ENCODE measurements at places on chromosomes 16 and 17.
A peak's percentile ranks its signal among the peaks of the same experiment; 100 is the strongest.

- DNase-seq, result peak; percentile 28
Observed at GRCh38 chr17:2749784-2750181, 331 bp upstream of the CCDC92B start.

DNA sequence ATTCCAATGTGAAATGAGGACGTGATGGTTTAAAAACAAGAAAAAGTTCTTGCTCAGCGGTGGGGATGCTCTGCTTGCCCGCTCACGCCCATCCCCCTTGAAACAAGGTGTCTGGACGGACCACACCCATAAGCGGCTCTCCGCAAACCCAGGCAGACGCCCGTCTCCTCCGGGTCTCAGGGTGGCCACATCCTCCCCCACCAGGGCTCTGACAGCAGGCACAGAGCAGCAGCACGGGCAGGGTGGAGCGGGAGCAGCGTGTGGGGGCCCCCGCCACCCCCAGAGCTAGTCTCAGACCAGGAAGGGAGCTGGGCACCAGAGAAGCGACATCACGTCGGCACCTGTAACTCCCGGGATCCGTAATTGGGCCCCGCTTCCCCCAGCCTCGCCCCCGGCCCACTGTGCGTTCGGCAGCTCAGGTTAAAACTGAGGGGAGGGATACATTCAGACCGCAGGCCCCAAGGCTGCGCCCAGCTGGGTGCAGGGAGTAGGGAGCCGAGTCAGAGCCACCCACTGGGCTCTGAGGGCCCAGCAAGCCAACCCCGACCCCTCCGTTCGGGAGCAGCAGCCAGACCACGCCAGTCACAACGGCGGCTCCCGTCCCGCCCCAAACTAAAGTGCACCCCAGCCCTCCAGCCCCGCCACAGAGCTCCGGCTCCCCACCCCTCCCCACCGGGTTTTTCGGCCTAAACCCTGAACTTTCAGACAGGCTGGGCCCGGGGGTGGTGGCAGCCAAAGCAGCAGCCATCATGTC, 22.0 kb downstream of the CLUH start:
- no peak for DNase-seq

DNA sequence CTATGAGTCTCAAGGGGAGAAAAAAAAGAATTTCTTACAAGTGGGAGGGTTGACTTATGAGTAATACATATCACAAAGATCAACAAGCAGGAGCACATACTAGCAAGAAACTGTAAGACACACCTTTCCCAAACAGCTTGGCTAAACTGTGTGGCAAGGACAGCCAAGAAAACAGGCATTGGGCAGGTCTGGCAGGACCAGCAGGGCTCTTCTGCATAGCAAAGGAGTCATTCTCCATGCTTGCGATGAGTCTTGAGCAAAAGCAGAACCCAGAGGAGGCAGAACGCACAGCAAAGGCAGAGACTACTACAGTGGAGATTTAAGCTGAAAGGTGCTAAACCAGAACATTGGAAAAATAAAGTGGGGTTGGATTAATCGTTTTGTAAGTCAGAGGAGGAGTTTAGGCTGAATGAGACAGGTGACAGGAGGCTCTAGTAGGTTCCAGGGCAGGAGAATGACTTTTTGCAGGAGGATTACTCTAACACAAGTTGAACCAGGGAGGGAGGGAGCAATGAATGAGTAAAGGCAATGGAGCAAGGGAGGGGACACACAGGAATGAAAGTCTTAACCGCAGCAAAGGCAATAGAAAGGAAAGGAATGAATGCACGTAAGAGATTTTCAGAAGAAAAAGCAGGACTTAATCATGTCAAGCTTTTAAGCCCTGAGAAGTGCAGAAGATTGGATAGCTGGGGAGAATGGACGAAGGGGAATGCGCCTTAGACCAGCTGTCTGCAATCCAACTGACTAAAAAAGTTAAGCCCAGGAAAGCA, 2.7 kb downstream of the N4BP1 start:
- DNase-seq, result no peak

DNA sequence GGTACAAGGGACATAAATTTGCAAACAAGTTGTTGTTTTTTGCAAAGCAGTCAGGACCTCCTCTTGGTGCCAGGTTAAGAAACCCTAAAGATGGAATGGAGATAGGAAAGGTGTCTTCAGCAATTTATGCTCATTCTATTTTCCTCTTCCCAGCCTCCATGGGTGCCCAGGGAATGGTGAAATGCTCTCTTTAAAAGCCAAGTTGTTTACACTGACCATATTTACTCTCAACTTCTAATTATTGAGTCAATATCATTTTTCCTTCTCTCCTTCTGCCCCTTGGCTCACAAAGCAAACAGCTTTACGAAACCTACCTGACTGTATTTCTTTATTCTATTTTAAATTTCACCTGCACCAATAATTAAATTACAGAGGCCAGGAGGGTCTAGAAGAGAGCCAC, 138.5 kb upstream of the IRX3 start:
- no peak for DNase-seq

- DNase-seq, result peak; percentile 9
Observed at GRCh38 chr17:13813347-13814240, 211.9 kb upstream of the HS3ST3A1 start.

DNA sequence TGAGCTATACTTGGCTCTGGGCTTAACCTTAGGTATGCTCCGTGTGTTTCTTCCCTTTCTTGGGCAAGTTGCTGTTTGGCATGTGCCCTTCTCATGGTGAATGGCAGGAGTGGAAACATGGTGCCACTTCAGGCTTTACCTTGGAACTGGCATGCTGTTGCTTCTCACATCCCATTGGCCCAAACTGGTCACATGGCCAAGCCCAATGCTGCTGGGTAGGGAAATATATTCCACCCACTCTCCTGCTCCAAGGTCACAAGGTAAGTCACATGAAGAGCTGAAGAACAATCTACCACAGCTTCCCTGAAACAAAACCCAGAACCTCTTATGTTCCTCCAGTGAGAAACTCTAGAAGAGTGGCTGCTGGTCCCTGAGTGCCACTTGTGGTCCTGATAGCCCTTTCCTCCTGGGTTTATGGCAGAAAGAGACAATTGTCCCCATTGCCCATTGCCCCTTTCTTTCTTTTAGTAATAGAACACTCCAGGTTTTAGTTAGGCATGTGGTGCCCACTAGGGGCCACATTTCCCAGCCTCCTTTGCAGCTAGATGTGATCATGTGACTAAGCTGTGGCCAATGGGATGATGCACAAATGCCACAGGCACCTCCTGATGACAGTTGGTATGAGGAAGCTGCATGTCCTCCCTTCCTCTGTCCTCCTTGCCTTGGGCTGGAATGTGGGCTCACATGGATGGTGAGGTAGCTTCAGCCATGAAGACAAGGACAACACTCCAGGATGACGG, 50.3 kb downstream of the MEOX1 start:
- DNase-seq, result no peak

DNA sequence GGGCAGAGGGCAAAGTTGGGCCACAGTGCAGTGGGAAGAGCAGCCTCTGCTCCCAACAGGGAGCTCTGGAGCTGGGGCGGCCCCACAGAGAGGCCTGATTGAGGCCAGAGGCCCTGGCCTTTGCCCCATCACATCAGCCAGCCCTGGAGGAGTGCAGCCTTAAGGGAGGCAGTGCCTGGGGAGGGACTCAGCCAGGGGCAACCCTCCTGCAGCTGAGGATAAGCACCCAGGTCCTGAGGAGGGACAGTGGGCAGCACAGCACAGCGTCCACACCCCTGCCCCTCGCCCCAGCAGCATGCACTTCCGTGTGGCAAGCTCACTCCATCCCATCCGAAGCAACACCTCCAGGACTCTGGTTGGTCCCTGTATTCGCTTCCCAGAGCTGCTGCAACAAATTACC, 61.9 kb upstream of the CBX4 start:
- DNase-seq, result no peak

DNA sequence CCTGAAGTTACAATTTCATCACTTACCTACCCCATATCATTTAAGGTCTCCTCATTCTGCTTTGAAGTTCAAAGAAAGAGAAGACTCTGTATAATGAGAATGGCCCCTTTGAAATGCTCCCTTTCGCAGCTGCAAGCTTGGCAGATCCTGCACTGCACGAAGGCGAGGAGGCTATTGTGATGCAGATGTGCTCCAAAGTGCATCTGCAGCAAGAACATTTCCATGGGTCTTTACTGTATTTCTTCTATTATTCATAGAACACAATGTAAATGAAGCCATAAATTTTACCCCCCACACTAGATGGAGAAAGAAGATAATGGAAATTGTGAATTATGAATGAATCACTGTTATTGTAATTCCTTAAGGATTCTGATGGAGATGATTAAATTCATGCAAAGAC, 178.7 kb downstream of the CHD9NB start:
- DNase-seq, result no peak

DNA sequence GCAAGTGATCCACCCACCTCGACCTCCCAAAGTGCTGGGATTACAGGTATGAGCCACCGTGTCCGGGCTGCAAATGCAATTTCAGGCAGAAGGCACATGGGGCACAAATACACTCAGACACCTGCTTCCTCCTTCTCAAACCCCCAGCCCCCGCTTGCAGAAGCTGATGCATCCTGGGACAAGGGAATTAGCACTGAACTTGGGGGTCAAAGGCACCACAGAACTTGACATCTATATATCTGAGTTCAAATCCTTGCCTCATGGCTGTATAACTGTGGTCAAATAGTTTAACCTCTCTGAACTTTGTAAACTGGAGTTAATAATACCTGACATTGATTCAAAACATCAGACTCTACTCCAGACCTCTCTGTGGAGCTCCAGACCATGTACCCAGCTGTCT, 4.1 kb upstream of the ARL5C start:
- no peak for DNase-seq

DNA sequence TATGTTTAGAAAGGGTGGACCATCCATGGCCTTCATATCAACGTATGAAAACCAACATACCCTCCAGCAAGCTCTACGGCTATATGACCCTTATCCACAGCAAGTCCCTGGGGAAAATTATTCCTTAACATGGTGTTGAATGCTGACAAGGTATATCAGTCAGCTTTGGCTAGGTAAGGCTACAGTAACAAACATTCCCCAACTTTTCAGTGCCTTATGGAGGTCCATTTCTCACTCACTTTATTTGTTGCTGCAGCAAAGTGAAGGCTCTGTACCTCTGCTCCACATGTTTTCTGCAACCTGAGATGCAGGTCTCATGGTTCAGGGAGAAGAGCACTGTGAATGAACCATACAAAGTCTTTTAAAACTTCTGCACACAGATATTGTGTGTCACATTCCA, 83.8 kb upstream of the TOX3 start:
- no peak for DNase-seq

GRCh38 chr17:66537502-66537901, 235.1 kb downstream of the PRKCA start:
- no peak for DNase-seq

DNA sequence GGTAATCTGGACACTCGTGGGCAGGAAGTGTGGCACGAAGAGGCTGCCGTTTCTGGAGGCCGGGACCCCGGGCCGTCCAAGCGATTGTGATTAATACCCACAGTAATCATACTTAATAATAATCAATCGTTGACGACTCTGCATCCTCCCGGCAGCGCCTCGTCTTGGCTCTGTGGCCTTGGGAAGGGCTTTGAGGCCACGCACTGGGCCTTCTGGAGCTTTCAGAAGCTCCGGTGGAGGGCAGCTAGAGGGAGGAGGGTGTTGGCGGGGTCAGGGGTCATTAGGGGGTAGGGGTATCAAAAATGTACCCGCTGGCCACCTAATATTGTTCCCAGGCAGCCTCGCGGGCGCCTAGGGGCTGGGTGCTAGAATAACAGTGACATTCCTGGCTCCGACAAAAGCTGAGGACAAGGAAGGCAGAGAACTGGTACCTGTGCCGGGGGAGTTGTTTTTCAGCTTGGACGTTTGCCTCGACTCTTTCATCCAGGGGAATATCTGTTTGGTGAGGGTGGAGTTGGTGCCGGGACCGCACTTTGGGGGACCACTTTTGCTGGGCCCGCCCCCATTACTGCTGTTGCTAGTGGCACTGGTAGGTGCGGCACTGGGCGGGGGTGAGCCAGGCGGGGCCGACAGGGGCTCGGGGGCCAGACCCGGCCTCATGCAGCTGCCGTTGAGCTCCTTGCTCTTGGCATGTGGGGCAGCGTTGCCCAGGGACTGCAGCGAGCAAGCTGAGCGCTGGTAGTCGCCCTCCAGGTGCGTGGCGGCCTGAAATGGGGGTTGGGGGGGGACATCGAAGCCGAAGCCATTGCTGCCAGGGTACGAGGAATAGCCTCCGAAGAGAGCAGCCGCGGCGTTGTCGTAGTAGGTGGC, 6.9 kb upstream of the HOXB2 start:
- no peak for DNase-seq

DNA sequence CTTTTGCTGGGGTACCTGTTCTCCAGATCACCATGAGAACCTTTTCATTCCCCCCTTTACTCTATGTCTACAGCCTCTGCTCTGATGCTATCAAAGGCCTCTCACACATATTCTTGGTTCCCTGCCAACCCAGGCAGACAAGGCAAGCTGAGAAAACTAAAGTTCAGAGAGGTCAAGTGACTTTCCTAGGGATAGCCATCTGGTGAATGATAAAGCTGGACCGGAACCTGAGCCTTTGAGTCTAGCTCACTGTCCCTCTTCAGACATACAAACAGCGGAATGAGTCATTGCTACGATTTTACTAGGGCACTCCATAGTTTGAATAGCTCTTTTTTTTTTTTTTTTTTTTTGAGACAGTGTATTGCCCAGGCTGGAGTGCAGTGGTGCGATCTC, 73.3 kb downstream of the XYLT1 start:
- no peak for DNase-seq

GRCh38 chr17:75468779-75469373, 12.4 kb downstream of the TMEM94 start:
- no peak for DNase-seq

GRCh38 chr17:76947771-76948170, 79.6 kb downstream of the MGAT5B start:
- DNase-seq, result no peak

GRCh38 chr16:57446531-57447185, 527 bp downstream of the CIAPIN1 start:
- DNase-seq, result no peak

- DNase-seq, result no peak
Observed at GRCh38 chr17:52681480-52681879, 523.0 kb upstream of the CA10 start.

- DNase-seq, result no peak
Observed at GRCh38 chr17:29066047-29066446, 23.1 kb downstream of the PIPOX start.

DNA sequence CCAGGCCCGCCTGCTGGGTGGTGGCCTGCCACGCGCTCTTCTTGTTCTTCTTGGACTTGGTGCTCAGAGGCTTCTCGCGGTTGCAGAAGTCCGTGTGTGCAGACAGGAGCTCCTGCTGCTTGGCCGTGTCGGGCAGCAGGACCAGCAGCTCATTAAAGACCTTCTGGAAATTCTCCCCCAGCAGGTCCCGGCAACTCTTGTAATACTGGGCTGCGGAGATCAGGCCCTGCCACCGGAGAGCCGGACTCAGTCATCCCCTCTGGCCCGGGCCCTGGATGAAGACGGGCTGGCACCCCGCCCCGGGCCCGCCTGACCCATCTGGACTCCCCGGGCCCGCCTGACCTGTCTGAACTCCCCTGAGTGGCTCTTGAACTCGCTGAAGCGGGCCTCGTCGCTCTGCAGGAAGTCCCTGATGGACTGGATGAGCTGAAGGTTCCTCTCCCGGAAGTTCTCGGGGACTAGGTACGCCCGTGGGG, 8.6 kb downstream of the SYNGR3 start:
- no peak for DNase-seq
